ENCODE measurements at places on chromosomes 4 and X.

GRCh38 chr4:17448689-17449088 is 63.2 kb downstream of the QDPR start:
- peak; percentile 78 for DNase-seq

DNA sequence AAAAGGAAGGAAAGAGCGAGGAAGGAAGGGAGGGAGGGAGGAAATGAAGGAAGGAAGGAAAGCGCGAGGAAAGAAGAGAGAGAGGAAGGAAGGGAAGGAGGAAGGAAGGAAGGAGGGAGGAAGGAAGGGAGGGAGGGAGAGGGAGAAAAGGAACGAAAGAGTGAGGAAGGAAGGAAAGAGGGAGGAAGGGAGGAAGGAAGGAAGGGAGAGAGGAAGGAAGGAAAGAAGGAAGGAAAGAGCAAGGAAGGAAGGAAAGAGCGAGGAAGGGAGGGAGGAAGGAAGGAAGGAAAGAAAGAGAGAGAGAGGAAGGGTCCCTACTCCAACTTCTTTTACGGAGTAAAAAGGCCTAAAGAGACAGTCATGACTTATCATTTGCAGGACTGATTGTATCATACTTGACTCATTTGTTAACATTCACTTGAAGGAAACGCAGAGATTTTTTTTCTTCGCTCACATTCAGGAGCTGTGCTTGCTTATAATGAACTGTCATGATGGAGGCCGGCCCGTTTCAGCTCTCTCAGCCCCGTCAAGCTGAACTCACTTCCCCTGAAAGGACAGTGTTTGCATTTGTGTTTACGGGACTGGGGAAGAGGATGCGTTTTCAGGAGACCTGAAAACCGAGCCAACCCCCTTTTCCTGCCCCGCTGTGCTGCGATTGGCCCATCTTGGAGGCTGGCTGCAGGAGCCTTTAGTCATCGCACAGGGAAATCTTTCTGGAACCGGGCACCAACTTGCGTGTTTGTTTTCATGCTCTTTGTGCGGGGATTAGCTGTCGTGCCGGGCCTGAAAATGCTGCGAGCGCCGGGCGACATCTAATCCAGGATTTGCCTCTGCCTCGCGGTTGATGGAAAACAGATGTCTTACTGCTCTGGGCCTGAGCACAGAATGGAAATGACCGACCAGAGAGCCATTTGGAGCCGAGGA is 17.8 kb downstream of the TRIM2 start:
- DNase-seq, result peak; percentile 81

GRCh38 chr4:85776579-85776978 is 301.6 kb downstream of the ARHGAP24 start:
- peak; percentile 39 for DNase-seq

DNA sequence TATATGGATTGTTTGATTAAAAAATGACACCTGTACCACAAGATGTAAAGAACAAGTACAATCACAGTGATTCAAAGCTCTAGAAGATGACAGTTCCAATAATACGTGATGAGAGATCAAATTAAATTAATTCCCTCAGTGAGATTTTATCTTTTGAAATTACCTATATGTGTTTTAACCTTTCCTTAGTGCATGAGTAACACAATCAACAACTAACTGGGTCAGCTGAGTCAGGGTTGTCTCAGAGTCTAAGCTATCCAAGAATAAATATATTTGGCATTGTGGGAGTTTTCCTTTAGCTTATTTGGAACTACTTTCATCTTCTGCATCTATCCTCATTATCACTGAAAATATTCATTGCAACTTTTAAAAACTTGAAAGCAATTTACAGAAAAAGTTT is 162.8 kb downstream of the WDFY3 start:
- DNase-seq, result no peak

DNA sequence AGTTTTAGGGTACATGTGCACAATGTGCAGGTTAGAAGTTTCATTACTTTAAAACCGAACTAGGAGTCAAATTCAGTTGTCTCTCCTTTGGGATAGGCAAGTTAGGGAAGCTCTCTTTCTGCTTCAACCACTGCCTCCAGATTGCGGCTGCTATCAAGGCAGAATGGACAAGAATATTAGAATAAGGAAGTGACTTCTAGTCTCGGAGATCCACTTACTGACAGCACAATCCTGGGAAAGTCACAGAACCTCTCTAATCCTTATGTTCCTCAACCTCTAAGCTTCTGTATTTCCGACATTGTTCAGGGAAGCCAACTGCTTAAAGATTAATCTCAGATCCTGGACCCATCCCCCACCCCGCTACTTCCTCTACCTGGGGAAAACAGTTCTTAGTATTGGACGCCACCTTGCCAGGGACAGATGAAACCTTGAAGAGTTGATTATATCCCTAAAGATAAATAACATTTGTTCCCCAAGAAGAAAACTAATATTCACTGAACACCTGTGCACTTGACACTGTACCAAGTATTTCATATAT is 2.1 kb downstream of the NUP62CL start:
- no peak for DNase-seq

- peak; percentile 64 for DNase-seq
Measured at GRCh38 chr4:16667464-16667863, 231.0 kb downstream of the LDB2 start.

DNA sequence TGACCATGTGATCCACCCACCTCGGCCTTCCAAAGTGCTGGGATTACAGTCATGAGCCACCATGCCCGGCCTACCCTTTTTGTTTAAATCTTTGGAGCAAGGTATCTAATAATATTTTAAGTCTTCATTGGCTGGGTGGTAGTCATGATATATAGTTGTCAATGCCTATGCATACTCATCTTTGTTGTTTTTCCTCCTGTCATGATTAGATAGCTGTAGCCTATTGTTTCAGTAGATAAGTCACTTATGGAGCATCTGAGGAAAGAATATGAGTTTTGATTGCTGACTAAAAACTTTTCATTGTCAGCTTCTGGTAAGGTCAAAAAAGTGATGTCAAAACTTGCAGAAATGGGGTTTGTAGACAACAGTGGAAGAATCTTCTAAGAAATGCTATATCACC is 119.8 kb downstream of the KDM6A start:
- no peak for DNase-seq

- DNase-seq, result peak; percentile 60
Measured at GRCh38 chr4:3248811-3249661, at the start of gene MSANTD1. Gene MSANTD1, plus strand, starts transcription at chr4:3249159. Its CDS starts 64 bp downstream, at chr4:3249223.

DNA sequence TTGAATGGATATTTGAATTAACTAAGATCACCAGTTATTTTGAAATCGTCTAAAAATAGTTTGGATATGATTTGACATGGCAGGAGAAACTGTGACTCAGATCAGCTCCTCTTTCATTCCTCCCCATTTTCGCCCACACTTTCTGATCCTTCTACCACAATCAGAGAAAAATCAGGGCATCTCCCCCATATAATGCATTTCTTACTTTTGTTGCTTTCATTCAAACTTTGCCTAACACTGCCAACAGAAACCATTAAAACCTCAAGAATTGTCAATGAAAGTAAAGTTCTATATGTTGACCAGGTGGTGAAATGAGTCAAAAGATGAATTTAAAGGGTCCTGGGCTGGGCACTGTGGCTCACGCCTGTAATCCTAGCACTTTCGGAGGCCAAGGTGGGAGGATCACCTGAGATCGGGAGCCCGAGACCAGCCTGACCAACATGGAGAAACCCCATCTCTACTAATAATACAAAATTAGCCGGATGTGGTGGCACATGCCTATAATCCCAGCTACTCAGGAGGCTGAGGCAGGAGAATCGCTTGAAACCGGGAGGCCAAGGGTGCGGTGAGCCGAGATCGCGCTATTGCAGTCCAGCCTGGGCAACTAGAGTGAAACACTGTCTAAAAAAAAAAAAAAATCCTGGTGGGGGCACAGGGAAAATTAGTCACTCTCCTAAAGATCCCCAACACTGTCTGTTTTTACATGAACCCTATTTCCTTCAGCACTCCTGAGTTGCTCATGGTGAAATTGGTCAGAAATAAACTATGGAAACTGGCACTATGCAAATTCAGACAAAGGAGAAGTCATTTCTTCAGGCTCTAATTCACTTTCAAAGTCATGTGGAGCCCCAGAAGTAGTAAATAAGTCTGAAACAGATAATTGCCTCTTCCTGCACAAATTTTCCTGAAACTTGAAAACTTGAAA is 122.8 kb upstream of the NOCT start:
- no peak for DNase-seq

Data from fibroblast of pulmonary artery (primary cell).